ENCODE measurements at places on chromosomes 2 and 18.

- no peak for DNase-seq
Observed at GRCh38 chr2:95352310-95353054, 50.0 kb upstream of the FAHD2A start.

DNA sequence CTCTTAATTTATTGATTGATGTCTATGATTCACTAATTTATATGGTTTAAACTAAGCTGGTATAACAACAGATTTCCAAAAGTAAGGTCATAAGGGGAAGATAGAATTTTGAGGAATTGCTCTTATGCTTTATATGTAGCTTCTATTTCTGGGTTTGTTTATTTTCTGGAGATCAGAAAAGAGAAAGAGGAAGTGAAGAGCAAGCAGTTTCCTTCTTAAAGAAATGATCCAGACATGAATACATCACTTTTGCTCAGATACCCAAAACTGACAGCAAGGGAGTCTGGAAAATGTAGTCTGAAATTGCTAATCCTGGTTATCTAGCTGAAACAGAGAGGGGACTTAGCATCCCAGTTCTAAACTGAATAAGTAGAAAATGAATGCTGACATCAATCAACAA, 912.5 kb upstream of the CRIM1 start:
- DNase-seq: no peak

DNA sequence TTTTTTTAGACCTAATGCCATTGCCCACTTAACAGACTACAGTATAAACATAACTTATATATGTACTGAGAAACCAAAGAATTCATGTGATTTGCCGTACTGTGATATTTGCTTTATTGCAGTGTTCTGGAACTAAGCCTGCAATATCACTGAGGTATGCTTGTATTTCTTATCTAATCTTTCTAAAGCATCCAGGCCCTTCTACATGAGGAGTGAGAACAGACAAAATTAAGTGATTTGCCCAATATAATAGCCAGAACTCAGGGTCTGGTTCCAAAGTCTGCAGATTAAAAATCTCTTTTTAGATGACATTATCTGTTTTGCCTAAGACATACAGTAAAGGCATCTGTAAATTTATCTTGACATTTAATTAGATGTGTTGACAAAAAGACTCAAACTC, 41.9 kb downstream of the BMPR2 start:
- DNase-seq: no peak

DNA sequence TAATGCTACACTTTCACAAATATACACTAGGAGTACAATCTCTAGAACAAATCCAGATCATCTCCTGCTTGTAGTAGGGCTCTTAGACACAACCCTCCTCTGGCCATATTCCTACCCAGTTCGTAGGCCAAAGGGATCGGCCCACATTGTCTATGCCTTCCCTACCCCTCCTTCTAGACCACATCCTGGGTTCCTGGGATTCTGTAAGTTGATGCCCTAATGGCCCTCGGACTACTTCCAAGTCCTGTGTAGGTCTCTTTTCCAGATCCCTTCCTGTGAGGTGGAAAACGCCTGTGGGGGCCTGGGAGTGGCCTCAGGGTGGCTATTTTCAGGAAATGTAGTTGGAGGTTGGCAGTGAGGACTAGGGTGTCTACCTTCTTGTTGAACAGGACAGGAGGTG, 289.7 kb downstream of the ZNF385B start:
- no peak for DNase-seq

GRCh38 chr18:9275890-9276289, 58.7 kb upstream of the TWSG1 start:
- DNase-seq: no peak

DNA sequence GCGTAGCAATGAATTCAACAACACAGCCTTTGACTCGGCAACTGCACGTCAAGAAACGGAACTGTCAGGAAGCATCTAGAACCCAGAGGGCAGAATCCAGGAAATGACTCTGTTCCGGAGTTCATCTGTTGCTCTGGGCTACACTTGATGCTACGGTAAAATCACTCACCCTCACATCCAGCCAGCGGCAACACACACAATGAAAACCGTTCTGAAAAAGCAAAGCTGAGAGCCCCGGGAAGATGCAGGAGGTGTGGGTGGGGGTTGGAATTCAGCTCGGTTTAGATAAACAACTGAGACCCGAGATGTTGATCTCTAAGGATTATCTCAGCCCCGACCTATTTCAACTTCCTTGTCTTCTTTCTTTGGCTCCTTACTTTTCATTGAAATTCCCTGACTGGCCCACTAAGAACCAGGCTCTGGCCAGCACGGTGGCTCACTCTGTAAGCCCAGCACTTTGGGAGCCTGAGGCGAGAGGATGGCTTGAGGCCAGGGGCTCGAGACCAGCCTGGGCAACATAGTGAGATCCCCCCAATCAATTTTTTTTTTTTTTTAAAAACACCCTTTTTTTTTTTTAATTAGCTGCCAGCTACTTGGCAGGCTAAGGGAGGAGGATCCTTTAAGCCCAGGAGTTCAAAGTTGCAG, 13.3 kb upstream of the RAB17 start:
- DNase-seq: no peak

DNA sequence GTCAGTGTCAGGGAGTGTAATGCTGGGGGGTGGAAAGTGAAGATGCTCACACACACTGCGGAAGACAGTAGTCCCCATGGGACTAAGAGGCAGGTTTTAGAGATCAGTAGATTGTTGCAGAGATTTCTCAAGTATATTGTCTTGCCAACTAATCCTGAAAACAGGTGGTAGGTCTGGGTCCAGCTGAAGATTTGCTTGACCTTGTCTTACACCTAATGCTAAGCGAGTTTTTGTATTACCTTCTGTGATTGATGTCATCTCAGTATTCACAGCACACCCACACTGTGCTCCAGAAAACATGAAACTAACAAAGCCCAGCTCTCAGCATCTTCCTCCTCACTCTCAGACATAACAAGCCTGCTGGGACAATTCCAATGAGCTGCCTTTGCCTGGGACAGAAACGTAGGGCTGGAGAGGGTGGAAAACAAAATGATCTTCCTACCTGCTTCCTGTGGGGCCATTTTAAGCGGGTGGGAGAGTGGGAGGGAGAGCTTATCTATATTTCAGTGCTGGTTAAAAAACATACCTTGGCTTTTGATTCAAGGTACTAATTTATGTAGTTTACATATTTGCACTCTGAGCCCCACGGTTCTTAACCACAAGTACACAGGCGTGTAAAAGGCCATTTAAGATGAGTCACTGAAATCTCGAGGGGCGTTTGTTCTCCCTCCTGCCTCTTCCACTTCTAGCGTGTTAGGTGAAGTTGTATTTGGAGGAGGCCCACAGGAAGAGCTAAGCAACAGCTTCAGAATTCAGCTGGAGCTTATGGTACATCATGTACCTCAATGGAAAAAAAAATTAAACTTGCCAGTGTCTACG, 23.1 kb upstream of the RBMS1 start:
- no peak for DNase-seq

DNA sequence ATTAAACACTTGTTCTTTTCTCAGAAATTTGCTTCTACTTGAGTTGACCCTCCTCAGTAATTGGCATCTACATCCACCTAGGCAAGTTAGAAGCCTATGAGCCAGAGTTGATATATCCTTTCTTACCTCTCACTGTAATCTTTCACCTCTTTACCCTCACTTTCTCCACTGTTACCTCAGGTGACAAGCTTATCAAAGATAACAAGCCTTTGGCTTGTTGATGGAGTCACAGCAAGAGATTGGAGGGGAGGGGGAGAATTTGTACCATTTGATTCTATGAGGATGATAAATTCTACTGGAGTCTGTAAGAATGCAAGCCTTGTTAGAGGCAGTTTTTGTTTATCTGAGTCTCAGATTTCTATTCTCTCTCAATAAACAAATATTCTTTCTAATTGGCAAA, 171.0 kb upstream of the CAVIN2 start:
- no peak for DNase-seq

DNA sequence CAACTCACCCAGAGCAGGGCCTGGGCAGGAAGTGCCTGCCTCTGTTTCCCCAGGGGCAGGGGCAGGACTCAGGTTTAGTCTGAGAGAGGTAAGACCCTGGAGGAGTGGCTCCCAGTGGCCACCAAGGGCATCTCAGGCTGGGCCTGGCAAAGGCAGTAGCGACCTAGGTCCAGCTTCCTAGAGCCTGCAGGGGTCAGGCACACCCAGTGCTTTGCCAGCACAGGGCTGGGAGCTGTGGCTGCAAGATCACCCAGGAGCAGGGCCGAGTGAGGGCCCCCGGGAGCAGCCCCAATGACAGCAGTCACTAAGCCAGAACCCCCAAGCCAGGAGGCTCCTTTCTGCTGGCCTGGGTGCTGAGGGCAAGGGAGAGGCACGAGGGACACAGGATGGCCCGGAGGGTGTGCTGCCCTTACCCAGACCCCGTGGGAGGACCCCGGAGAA, 8.8 kb upstream of the DUSP2 start:
- DNase-seq: no peak

GRCh38 chr2:206062724-206063123, 23.2 kb downstream of the INO80D start:
- DNase-seq: no peak

DNA sequence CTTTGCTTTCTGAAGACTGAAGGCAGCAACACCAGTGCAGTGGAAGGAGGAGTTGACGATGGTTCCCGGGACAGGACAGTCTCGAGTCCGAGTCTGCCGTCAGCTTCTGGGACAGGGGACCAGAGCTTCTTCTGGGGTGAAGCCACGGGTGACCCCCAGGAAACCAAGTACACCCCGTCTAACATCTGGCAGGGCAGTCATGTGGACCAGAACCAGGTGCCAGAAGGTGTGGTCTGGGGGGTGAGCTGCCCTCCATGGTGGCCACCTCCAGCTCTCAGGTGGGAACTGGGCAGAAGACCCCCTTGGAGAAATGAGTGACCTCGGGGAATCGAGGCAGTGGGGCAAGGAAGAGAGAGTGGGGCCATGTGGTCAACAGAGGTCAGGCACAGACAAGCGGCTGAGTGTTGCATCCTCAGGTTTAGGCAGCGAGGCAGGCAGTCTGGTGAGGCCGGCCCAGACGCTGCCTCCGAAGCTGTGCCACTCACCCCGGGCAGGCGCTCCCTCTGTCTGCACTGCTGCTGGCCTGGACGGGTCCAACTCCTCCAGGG, 204.3 kb downstream of the HDAC4 start:
- DNase-seq: no peak

- DNase-seq: no peak
Observed at GRCh38 chr2:204353823-204354222, 191.5 kb upstream of the PARD3B start.

- no peak for DNase-seq
Observed at GRCh38 chr2:123101434-123101833, 923.7 kb upstream of the CNTNAP5 start.

DNA sequence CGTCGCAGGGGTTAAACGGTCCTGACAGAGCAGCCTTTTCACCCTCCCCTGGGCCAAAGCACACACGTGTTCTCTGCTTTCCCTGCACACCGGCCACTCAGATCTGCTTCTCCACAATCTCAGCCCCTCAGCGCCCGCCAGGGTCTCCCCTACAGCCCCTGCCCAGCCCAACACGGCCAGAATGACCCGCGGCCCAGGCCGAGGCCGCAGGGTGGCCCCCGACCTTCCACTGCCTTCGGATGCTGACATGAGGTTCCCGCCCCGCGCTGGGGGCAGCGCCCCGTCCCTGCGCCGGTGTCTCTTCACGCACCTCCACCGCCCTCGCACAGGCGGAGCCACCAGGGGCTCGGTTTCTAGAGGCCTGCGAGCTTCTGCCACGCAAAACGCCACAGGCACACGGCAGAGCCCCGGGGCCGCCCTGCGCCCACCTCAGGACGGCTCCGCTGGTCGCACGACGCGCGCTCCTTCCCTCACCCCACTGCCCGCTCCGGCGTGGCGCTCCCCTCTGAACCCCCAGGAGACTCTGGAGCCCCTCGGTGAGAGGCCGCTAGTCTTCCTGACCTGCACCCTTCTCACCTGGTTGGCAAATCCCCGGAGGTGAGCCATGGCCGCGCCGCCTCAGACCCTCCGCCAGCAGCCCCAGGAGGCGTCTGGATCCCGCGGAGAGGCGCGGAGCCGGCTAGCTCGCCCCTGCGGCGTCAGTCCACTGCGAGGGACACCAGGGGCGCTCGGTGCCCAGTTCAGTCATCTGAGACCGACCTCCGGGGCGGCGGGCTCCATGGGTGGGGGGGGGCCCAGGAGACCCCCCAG, 749 bp downstream of the STK25 start:
- DNase-seq: peak; percentile 69

DNA sequence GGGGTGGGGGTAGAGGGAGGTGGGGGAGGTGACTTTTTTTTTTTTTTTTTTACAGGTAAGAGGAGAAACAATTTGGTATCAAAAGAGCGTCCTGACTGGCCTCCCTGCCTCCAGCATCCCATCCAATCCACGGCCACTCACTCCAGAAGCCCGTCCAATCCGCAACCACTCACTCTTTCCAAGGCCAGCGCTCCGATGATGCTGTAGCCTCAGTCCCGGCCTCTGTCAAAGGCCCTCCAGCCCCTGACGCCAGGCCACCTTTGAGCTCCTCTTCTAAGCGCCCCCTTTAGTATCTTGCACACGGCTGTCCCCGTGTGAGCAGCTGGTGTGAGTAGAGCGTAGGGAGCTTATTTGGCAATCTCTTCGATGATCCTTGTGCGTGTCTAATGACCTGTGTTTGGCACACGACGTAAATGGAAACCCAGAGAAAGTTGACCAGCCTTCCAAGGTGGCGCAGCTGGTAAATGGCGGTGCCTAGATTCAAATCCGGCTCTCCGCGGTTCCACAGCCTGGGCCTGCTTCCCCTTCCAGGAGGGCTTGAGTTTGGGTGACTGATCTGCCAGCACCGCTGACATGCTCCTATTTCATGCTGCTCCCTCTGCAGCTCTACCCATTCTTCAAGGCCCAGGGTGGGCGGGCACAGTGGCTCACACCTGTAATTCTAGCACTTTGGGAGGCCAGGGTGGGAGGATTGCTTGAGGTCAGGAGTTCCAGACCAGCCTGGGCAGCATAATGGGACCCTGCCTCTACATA, 23.8 kb upstream of the PXDN start:
- no peak for DNase-seq

- DNase-seq: no peak
Observed at GRCh38 chr2:133605011-133605765, 36.9 kb upstream of the NCKAP5 start.

DNA sequence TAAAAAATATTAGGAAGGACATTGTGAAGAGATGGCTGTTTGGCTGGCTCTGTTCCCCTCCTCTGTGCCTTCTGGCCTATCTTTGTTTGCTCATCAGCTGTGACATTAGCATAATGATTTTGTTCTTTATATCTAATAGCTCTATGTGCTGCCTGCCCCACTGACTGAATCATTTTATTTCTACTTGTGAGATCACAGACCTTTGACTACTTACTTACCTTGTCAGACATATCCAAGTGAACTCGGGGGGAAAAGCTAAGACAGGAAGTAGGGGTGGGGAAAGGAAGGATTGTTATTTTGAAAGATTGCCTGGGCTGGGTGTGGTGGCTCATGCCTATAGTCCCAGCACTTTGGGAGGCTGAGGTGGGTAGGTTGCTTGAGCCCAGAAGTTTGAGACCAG, 104.2 kb downstream of the ASAP2 start:
- no peak for DNase-seq

- no peak for DNase-seq
Observed at GRCh38 chr2:224160917-224161316, 121.8 kb upstream of the SERPINE2 start.

GRCh38 chr2:223114170-223114569, 62.2 kb downstream of the KCNE4 start:
- DNase-seq: no peak

- DNase-seq: no peak
Observed at GRCh38 chr2:231720987-231721966, 13.0 kb downstream of the PTMA start.
